ENCODE measurements at places on chromosomes 16 and 17.

DNA sequence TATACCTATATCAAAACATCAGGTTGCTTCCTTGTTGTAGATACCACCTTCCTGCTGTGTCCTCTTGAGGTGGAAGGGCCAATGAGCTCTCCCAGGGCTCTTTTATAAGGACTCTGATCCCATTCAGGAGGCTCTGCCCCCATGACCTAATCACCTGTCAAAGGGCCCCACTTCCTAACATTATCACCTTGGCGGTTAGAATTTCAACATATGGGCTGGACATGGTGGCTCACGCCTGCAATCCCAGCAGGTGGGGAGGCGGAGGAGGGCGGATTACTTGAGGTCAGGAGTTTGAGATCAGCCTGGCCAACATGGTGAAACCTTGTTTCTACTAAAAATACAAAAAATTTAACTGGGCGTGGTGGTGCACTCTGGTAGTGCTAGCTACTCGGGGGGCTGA, 86.4 kb downstream of the HAPSTR1 start:
- DNase-seq, result no peak

DNA sequence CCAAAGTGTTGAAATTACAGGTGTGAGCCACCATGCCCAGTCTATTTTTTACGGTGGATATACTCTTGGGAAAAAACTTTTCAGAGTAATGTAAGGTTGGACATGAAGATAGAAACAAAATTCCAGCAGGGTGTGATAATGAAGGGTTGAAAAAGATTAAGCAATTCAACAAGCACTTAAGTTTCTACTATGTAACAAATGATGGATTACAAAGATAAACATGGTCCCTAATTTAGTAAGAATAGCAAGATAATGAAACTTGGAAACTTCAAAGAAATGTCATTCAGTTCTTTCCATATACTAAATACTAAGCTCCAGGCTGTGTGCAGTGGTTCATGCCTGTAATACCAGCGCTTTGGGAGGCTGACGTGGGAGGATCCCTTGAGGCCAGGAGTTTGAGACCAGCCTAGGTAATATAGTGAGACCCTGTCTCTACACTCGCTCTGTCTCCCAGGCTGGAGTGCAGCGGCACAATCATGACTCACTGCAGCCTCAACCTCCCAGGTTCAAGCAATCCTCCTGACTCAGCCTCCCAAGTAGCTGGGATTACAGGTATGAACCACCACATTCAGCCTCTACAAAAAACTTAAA, 31.0 kb downstream of the PSMD12 start:
- no peak for DNase-seq

DNA sequence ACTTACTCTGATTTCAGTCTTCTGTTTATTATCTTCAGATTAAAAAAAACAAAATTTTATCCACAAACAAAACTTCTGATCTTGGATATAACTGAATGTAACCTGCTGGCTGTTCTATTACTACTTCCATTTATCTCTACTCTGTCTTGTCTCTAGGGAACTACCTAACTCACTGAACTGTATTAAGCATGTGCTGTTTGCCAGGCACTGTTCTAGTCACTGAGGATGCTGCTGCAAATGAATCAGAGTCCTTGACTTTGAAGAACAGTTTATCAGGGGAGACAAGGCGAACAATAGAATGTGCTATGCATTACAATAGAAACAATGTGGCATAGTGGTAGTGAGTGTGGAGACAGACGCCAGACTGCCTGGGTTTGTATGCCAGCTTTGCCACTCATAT, 2.3 kb upstream of the ANKRD40 start:
- no peak for DNase-seq

DNA sequence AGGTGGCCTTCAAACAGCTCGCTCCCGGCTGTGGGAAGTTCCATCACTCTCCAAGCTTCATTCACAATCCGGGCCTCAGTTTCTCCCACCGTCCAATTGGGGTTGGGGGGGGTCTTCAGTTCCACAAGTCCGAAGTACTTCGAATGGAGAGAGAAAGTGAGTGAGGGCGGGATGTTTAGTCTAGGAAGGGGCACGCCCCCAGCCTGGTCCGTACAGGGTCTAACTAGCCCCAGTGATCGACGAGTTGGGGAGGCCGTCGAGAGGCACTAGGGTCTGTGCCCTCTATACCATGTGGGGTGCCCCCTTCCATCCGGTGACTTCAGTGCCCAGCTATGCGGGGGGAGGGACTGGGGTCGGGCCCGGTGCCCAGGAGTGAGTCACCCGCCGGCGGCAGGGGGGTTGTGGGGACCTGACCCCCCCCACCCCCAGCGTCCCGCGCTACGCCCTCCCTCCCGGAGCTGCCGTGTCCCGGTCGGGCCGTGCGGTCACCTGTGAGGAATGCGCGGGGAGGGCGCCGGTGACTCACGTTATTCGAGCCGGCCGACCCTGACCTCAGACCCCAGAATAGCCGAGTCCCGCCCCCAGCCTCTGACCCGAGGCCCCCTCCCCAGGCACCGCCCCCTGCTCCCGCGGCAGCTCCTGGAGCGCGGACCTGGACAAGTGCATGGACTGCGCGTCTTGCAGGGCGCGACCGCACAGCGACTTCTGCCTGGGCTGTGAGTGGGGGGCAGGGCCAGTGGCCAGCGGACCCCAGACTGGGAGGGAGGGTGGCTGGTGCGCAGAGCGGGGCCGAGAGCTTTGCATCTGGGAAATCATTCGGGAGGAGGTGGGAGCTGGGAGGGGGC, 658 bp downstream of the TNFRSF12A start:
- no peak for DNase-seq

DNA sequence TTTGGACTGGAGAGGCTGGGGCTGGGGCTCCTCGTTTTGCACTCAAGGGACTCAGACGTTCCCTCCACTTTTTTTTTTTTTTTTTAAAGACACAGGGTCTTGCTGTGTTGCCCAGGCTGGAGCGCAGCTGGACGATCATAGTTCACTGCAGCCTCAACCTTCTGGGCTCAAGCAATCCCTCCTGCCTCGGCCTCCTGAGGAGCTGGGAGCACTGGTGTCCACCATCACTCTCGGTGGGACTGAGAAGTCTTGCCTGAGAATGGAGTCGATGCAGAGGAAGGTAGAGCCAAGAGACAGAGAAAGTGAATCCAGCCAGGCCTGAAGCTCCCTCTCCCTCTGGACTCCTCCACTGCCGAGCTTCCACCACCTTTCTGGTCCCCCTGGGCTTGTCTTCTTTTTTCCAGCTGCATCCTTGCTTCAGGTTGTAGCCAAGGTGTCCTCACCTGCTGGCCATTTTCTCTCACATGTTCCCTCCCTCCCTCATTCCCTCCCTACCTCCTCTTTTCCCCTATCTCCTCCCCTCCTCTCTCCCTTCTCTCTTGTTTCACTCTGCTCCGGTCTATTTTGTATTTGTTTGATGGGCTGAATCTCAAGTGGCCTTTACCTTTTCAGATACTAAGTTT, 233.8 kb downstream of the SNX29 start:
- DNase-seq, result no peak

- DNase-seq, result no peak
These were observed 222.5 kb upstream of the GSE1 start for GRCh38 chr16:85390511-85391174.
